C1 segment of cervical spinal cord (tissue), 14 donors: ENCODE measurements at places on chromosomes 2 and 18.

DNA sequence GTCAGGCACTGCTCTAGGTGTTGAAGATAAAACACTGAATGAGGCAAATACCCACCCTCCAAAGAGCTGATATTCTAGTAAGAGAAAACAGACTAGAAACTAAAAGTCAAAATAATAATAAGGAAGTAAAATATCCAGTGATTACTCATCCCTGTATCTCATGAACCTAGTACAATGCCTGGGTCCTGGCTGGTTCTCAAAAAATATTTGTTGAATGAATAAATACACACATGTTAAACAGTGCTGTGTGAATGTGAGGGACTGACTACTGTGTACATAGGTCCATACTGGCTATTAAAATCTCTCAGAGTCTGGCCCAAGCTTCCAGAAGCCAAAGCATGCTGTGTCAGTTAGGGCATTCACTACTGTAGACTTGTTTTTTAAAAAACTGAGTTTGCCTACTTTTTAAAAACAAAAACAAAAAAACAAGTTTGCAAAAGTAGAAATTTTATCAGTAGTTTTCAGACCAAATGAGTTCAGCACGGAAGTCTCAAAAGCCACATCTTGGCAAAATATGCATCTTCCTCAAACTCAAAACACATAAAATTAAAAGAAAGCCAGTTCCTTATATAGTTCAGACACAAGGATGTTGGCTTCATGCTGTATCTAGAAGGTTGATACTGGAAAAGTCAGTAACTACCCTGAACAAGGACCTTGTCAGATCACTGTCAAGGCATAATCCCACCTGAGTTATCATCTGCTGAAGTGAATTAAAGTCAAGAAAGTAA, 136.2 kb downstream of the THADA start:
- DNase-seq: no peak

DNA sequence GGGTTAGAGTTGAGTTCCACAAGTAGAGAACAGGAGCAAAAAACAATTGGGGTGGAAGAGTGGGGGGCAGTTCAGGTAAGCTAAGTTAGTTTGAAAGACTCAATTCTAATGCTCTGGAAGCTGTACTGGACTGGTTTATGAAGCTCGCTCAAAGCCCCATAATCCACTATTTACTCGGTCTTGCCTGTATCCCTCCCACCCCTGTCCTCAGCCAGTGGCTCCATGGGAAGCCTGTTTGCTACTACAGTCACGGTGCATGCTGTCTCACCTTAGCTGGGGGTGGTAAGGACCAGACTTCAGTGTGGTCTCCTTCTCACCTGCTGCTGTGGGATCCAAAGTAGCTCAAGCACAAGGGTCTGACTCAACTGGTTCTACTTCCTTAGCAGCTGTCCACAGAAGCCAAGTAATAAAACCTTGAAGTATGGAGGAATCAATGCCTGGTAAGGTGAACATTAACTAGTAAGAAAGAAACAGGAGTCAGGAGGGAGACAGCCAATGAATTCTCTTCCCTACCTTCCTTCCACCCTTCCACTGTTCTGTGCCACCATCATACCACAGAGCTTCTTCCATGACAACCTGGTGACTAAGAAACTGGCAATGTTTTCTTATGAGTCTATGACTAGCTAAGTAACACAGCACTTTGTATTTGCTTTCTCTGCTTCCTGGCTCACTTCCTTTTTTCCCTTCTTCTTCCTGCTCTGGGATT, 230.8 kb downstream of the SRBD1 start:
- no peak for DNase-seq

DNA sequence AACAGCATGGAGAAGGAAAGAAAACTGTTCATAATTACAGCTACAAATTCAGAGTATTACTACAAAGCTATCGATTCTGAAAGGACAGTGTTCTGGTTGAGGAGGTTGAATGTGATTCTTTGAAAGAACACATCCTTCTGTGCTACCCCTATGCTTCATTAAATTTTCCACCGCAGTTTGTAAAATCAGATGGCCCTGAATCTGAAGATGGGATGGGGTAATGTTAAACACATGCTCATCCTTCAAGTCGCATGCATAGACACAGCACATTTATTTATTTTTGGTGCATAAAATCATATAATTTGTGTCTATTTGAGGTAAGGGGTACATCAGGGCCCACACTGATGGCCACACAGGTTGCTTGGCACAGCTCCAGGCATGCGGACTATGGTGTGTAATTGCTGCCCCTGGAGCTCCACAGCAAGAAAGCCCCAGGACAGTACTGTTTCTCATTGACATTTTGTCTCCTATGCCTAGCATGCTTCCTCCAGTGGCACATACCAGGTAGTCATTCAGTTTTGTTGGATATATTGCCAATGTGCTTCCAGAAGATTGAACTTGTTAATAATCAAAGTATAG, 238.8 kb upstream of the TANK start:
- no peak for DNase-seq

GRCh38 chr2:54586494-54586893, 130.4 kb downstream of the SPTBN1 start:
- no peak for DNase-seq

DNA sequence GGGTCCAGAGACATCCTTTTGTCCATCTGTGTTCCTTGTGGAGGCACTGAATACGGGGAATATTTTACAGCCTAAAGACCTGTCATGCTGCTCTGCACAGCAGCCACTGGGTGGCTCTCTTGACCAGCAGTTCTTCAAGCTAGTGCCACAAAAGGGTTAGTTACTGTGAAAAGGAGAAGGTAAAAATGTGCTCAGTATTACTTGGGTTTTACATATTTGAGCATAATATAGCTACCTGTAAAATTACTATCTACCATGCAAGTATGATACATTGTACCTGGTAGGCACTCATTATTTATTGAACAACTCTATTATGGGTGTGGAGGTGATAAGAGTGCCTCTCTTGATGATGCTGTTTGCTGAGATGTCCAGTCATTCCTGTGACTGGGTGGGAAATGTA, 23.6 kb downstream of the FZD5 start:
- DNase-seq: no peak

- DNase-seq: no peak
Measured at GRCh38 chr2:96520697-96521096, 15.5 kb upstream of the NEURL3 start.

GRCh38 chr2:88307817-88308216, 137.7 kb downstream of the THNSL2 start:
- no peak for DNase-seq

GRCh38 chr2:47528874-47529273, 125.9 kb downstream of the MSH2 start:
- DNase-seq: no peak

- no peak for DNase-seq
Measured at GRCh38 chr2:121570036-121570666, 39.5 kb downstream of the RNU4ATAC start.

GRCh38 chr2:165582863-165583506, 113.5 kb downstream of the CSRNP3 start:
- DNase-seq: no peak

DNA sequence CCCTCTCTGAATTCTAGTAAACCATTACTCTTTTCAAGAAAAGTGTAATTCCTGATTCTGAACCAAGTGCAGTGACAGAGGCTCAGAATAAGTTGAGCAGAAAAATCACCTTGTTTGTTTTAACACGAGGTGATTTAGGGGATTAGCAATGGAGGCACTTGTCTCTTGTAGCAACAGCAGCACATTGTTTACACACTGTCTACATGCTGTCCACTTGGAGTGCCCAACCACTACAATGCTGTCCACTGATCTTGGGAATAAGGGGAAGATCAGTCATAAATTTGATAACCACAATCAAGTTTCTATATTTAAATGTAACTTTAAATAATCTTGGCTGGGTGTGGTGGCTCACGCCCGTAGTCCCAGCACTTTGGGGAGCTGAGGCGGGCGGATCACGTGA, 13.9 kb upstream of the RMND5A start:
- no peak for DNase-seq

DNA sequence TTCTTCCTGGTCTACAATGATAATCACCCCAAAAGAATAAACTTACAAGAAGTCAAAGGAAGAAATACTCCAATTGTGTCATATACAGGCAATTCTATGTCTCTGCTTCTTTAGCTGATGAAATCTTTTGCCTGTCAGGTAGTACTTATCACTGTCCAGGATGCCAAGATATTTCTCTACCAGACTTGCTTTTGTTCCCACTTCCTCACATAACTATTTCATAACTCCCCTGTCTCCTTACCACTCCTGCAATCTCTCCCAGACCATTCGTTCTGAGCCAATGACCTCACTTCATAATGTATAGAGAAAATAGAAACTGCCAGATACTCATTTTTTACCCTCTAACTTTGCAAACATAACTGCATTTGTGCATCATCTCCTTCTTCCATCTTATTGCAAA, 39.1 kb downstream of the HNMT start:
- no peak for DNase-seq

- DNase-seq: no peak
Measured at GRCh38 chr2:200451511-200451910, 58.4 kb downstream of the KCTD18 start.

GRCh38 chr2:179273461-179273962, 8.9 kb upstream of the SESTD1 start:
- DNase-seq: no peak

DNA sequence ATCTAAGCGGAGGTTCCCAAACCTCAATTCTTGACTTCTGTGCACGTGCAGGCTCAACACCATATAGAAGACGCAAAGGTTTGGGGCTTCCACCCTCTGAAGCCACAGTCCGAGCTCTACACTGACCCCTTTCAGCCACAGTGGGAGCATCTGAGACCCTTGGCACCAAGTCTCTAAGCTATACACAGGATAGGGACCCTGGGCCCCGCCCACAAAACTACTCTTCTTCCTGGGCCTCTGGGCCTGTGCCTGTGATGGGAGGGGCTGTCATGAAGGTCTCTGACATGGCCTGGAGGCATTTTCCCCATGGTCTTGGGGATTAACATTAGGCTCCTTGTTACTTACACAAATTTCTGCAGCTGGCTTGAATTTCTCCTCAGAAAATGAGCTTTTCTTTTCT, 1374.1 kb upstream of the NXPH2 start:
- DNase-seq: no peak

- no peak for DNase-seq
Measured at GRCh38 chr2:30491225-30491624, 44.2 kb downstream of the LCLAT1 start.

GRCh38 chr2:234904785-234905184, 47.0 kb upstream of the SH3BP4 start:
- DNase-seq: no peak

- DNase-seq: no peak
Measured at GRCh38 chr2:229431327-229431954, 160.4 kb upstream of the PID1 start.
